ENCODE measurements at places on chromosomes 2 and 18.

- no peak for DNase-seq
Measured at GRCh38 chr2:43569921-43570320, 25.9 kb downstream of the THADA start.

DNA sequence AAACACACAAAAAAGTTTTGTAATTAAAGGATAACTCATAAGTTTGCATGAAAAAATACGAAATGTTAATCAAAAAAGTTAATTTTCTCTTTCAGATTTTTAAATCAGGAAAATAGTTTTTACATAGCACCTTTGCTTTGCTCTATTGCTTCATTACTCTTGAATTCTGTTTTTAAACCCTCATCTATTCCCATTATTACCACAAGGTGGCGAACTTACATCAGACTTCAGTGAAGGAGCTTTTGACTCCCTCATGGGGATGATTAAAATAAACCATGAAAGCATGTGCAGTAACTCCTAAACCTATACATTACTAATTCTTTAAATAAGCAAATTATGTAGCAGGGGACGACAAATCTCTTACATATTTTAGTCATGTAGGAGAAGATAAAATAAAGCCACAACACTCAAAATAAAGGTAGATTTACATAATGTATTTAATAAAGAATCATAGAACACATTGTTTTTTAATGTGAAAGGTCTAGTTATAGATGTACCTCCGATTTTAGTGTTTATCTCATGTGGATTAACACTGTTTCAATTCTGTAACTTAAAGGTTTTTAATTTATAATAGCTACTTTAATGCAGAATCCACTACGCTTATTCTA, 105.2 kb downstream of the NETO1 start:
- peak; percentile 81 for DNase-seq

DNA sequence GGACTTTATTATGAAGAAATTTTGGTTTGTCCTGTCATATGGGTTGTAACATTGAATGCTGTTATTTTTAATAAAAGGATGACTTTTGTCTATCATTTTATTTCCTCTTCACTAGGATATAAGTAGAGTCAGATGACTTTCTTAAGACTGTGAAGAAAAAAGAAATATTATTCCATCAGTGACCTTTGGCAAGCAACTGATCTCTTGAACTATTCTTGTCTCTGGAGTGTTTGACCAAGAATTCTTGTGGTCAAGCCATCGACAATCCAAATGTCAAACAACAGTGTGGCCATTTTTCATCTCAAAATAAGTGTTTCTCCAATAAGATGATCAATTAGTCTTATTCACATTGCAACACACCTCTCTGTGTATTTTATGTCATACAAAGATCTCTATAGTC, 24.9 kb downstream of the HOXD1 start:
- no peak for DNase-seq

- DNase-seq: peak; percentile 83
Measured at GRCh38 chr2:216555274-216555673, 56.6 kb downstream of the RPL37A start.

- DNase-seq: peak; percentile 92
Measured at GRCh38 chr2:70717431-70718038, 50.5 kb downstream of the ADD2 start.

GRCh38 chr2:181778621-181779201, 98.4 kb upstream of the NEUROD1 start:
- no peak for DNase-seq

- no peak for DNase-seq
Measured at GRCh38 chr2:239717706-239718105, 307.4 kb downstream of the NDUFA10 start.

GRCh38 chr2:25561136-25561850, 112.1 kb downstream of the DTNB start:
- no peak for DNase-seq

- peak; percentile 34 for DNase-seq
Measured at GRCh38 chr2:98771721-98772524, 41.0 kb upstream of the MGAT4A start.

GRCh38 chr2:229519655-229520430, 194.5 kb downstream of the DNER start:
- DNase-seq: peak; percentile 2

GRCh38 chr2:36464006-36464721, 108.6 kb downstream of the CRIM1 start:
- no peak for DNase-seq

GRCh38 chr18:22566703-22567420, 149.1 kb upstream of the CTAGE1 start:
- no peak for DNase-seq

DNA sequence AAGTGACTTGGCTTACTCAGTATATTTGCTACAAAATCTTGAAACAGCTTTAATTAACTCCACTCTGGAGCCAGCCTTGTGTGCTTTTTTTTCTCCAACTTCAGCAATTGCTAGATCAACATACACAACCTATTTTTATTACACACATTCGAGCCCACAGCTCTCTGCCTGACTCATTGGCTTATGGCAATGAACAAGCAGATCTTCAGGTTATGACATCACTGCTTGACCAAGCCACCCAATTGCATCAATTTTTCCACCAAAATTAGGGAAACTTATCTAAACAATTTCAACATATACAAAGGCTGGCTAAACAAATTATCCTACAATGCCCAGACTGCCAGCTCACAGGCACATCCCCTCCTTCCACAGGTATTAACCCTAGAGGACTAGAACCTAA, 39.6 kb upstream of the PDK1 start:
- no peak for DNase-seq

DNA sequence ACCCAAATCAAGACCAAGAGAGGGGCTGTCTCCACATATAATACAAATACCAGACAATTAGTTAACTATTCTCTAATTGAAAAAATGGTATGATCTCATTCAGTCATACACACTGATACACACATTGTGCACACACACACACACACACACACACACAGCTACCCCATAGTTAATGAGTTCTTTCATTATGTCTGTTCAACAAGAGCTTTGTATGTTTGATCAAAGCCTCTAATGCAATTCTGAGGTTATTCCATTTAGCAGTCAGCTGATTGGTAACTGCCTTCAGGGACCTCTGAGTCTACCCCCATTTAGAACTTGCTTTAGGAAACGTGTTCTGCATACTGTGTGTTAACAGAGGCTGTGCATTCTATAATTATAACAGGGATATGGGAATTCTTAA, 741.4 kb upstream of the LRRTM4 start:
- no peak for DNase-seq

DNA sequence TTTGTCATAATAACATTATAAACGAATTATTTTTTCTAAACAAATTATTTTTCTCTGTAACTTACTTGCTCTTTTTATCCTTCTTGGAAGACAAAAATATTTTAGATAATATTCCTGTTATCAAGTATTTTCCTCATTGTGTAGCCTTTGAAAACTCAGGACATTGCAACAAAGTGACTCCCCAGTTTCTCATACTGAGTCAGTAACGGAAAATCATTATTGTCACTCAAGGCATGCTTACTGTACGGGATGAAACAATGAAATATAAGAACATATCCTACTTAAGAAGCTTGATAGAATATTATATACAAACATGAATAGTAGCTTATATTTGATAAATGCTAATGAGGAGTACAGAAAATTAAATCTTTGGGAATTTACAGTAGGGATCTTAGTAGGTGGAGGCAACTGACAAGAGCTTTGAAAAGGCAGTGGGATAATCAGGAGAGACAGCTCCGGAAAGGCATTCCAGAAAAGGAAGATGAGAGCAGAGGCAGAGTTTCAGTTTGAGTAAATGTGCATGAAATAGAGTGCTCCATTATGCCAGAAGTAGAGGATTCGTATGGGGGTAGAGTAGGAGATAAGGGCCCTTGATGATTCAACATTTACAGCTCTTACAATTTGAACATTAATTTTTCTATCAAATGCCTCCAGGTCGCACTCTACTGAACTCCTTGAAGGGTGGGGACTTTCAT, 14.0 kb upstream of the YES1 start:
- no peak for DNase-seq

DNA sequence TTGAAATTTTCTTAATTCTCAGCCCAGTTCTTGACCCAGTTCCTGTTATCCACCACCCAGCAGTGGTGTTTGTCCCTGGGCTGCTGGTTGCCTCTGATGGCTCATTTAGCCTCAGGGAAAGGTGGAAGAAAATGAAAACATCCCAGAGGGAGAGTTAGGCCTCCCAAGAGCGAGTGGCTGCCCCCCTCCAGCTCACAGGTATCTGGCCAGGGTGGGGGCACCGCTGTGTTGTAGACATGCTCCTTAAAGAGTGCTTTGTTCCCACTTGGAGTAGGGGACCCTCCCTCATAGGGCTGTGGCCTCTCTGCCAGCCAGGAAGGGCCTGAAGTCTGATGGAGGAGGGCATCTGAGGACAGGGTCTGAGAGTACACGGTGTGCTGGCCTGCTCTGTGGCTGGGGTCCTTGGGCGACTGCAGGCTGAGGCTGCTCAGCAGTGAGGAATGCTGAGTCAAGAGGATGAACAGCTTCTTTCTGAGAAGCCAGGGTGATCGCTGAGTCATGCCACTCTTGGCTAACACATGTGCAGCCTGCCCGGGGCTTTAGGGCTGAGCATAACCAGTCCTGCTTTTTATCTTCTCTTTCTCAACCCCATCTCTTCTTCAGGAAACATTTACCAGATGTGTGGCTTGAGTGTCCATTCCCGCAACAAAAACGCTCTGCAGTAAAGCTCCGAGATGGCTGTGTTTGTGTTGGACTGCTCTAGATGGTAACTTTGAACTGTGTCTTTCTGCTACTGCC, 72.3 kb downstream of the IL1R2 start:
- peak; percentile 97 for DNase-seq

GRCh38 chr2:18871430-18871829, 282.1 kb upstream of the NT5C1B start:
- DNase-seq: no peak

- no peak for DNase-seq
Measured at GRCh38 chr2:201930831-201931230, 102.8 kb upstream of the FZD7 start.

- no peak for DNase-seq
Measured at GRCh38 chr18:45222180-45222579, 393.1 kb upstream of the SLC14A2 start.

- no peak for DNase-seq
Measured at GRCh38 chr2:177242121-177242987, 22.2 kb downstream of the NFE2L2 start.

DNA sequence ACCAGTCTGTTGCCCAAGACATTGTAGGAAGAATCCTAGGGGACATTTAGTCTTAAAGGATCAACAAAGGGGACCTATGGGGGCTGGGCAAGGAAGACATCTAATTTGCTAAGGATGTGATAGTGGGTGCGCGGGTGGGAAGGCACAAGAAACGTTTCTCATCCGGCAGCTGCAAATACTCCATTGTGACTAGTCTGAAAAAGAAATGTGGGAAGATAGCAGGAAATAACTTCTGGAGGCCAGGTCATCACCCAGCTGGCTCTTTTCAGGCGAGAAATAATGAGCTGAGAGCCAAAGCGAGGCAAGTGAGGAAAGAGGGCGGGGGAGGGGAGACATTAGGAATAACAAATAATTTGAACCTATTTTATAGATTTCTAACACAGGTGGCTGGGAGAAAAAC, 70.3 kb upstream of the NCK2 start:
- no peak for DNase-seq

DNA sequence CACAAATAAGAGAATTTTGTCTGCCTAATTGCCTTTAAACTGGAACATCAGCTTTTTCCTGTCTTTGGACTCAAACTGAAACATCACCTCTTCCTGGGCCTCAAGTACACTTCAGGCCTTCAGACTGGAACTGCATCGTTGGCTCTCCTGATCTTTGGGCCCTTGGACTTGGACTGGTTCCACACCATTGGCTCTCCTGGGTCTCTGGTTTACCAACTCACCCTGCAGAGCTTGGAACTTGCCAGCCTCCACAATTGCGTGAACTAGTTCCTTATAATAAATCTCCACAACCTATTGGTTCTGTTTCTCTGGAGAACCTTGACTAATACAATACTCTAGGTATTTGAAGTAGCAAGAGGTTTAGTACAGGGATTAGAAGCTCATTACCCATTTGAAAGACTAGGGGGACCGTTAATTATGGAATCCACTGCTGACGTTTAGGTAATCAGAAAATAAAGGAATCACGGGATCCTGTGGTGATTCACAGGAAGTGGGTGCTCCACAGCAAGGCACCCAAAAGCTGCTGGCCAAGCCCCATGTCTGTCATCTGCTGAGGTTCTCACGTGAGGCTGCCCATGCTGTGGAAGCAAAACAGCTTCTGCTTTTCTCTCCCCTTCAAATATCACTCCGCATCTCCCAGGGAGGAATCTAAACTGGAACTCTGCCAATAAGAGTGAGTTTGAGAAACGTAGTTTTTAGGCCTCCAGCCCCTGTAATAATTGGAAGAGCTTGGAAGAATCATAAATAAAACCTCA, 20.0 kb upstream of the SGPP2 start:
- DNase-seq: peak; percentile 82

DNA sequence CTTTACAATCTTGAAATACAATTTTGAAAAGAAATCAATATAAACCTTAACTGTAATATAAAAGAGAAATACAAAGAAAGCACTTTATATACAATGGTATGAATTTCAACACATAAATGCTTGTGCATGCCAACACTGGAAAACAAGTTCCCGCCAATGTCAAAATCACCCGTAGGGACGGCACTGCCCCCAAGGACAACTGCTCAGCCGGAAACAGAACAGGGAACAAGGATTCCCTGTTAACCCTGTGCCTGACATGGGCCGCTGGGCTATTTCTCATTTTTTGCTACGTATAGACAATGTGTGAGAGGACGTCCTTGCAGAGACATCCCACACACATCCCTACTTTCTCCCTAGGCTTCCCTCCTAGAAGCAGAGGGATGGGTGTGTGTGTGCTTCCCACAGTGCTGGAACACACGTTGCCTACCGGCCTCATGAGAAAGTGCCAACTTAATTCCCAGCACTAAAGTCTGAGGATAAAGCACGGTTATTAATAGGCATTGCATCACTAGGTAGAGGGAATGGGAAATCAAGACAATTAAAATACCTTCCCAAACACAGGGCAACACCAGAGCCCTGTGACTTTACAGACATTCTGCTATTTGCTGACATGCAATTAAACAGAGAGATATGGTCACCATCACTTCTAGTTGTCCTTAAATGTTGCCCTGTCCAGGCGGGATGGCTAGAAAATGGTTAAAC, 14.4 kb downstream of the AFG3L2 start:
- DNase-seq: no peak

All from hematopoietic multipotent progenitor cell treated with erythropoietin and hydrocortisone succinate and interleukin-3 and kit ligand, for 4 days (in vitro differentiated cells).